ENCODE measurements at places on chromosomes 5 and 9.

- DNase-seq = no peak
Observed at GRCh38 chr9:84447305-84447704, 106.7 kb upstream of the SLC28A3 start.

- DNase-seq = no peak
Observed at GRCh38 chr5:150326707-150327106, 24.0 kb upstream of the ARSI start.

DNA sequence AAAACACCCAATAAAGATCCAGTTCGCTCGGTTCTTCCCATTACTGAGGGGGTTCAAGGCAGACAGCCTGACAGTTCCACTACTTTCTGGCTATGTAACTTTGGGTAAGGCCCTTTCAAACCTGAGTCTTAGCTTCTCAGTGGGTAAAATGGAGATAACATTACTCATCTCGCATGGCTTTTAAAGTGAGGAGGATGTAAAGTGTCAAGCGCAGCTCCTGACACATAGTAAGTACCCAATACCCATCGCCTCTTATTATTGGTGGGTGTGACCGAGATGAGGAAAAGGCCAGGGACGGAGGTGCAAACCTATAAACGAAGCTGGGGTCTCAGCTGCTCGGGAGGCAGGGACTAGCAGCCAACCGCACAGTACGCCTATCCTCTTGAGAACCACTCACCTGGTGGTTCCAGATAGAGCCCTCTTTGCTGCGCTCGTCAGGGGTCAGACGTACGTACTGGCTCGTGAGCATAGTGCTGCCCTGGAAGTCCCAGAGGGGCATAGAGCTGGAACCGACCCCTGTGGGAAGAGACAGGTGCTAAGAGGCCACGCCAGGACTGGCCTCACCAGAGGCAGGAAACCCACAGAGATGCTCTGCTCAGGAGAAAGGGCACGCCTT lies 584 bp downstream of the LMAN2 start:
- DNase-seq = no peak

DNA sequence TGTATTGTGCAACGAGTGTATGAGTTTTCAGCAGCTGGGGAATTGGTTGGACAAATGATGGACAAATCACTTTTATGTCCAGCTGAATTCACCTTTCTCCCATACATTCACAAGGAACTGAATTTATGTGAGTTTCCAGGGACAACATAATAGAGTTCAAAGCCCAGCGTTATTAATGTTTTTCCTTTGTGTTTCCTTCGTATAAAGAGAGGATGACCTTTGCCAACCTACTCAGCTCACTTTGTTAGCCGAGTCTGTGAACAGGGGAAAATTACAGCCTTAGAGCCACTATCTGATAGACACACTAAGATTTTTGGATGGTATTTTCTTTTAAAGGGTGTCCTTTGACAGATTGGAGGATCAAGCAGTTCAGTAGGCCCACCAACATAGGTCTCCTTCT lies 352.5 kb downstream of the KIF4B start:
- no peak for DNase-seq

- DNase-seq = no peak
Observed at GRCh38 chr5:179841621-179842020, 17.0 kb downstream of the MRNIP start.

DNA sequence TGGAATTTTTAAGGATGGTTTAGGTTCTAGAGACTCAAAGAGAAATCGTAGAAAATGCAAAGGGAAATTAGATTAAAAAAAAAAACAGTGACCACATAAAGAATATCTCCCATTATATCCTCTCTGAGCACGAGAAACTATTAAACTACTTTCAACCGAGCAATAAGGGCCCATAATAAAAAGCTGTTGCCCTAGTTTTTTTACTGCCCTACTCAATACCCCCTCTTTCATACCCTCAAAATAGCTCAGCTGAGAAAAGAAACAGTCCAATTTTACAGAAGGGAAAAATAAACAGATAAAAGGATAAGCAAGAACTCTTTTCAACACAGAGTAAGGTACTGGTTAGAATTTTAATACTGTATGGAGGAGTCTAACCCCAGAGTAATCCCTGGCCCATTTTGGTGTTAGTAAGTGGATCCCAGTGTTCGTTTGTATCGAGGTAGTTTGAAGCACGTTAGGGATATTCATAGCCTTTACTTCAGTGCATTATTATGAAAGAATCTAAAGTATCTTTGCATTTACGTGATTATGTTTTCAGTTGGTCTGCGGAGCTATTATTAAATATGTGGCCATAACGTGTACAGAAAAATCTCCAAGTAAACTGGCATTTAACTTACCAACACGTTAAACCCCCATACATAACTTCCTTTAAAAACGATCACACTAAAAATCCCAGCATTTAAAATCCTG lies 980 bp upstream of the RHOBTB3 start:
- no peak for DNase-seq

GRCh38 chr5:176381423-176381822 lies 7.0 kb downstream of the NOP16 start:
- no peak for DNase-seq

- DNase-seq = no peak
Observed at GRCh38 chr5:77957516-77957915, 181.4 kb upstream of the TBCA start.

GRCh38 chr5:151628112-151628823 lies 37.1 kb upstream of the FAT2 start:
- DNase-seq = no peak

- DNase-seq = no peak
Observed at GRCh38 chr9:116270546-116270945, 117.0 kb downstream of the PAPPA start.

DNA sequence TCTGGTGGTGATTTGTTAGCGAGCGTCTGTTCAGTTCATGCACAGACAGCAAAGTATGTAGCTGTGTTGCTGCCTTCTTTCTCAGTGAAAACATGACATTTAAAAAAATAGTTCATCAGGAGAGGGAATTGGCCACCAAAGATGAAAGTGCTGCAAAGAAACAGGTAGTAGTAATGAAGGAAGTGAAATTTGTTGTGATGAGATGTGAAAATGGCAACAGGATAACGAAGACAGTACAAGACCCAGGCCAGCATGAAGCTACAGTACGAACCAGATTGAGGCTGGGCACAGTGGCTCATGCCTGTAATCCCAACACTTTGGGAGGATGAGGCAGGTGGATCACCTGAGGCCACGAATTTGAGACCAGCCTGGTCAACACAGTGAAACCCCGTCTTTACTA lies 136.0 kb downstream of the SMARCA2 start:
- no peak for DNase-seq

DNA sequence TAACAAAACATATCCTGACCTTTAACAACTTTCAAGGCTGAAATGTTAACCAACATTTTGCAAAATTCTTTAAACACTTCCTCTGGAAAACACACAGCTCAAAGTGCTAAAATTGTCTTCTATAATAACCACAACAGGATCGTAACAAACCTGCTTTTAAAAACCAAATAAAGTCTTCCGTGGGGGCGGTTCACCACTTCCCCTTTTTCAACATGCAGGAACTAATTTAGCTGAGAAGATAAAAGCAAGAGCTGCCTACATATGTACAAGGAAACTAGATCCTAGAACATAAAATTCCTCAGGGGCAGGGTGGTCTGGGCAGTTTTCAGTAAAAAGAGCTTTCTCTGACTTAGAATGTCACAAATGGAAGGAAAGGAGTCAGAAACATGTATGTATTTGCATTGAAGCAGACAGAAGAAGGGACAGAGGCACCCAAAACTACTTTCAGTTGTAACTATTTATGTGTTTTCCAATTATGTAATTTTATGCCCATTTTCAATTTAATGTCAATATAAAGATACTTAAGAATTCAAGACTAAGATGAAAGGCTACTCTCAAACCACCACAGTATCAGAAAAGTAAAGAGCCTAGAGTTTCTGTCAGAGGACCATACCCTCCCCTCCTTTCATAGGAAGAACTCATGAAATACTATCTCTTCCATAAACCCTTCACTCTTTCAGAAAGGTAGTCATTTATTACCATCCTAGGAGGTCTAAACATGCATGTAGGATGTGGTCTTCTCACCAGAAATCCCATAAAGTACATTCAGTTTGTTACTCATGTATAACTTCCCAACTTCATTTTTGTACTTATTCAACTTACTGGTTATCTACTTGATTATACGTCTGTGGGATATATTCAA lies 185.9 kb upstream of the RASA1 start:
- no peak for DNase-seq

- no peak for DNase-seq
Observed at GRCh38 chr5:60634051-60634450, 65.9 kb downstream of the DEPDC1B start.

GRCh38 chr9:21831841-21832509 lies 29.5 kb downstream of the MTAP start:
- DNase-seq = no peak

GRCh38 chr9:33166231-33167083 lies 679 bp downstream of the B4GALT1 start:
- no peak for DNase-seq

DNA sequence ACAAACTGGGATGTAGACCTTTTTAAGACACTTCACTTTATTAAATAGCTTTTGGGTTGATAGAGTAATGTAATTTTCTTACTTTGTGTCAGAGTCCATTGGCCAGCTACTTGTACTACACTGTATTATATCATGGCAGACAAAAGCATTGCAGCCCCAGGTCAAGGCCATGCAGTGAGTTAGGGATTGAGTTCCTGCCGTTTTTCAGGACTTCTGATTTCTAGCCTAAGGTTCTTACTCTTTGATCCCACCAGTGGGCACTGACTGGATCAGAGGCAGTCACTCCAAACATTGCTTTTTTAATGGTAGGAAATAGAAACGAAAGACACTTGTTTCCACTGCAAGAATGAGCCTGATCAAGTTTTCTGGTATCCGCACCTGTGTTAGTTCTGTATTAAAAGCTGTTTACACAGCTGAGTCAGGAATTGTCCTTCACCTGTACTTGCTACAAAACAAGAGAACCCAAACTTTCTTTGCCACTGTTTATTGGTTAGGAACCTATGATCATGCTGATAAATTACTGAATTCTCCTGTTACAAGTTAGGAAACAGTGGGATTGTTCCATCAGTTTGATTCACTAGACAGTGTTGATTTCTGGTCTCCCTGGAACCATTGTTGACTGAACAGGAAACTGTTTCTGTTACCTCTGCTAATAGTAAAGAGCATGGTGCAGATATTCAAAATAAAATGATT lies 22.1 kb downstream of the LRRC70 start:
- no peak for DNase-seq

DNA sequence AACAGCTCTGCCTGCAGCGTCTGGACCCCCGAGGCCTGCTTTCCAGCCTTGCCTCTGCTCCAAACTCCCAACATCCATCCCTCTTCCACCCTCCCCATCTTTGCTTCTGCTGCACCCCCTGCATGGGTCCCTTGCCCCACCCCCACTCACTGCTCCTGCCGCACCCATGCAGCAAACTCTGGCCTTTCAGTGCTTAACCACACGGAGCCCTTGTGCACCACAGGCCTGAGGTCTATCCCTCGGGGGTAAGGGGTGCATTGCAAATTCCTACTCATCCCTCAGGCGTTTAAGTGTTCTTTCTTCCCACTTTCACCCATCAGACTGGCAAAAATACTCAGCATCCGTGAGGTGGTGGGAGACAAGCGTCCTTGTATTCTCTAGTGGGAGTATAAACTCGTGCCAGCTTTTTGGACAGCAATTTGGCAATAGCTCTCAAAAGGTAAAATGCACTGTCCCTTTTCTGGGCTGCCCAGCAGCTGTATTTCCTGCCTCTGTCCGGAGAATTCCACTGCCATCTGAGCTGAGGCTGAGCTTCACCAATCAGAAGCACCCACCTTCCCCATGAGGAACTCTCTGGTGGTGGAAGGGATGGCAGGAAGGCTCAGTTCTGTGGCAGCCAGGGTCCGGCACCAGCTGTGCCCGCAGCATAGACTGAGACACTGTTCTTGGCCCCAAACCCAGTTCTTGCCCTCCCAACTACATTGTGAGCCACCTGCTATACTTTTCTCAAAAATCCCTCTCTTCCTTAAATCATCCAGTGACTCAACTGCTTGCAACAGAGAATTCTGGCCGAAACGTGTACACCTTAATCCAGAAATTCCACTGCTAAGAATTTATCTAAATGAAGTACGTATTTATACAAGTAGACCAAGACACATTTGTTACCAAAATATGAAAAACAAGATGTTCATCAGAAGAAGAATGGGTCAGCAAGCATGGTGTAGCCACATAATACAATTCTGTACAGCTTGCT lies 15.0 kb downstream of the PSMB7 start:
- no peak for DNase-seq

- no peak for DNase-seq
Observed at GRCh38 chr5:135487839-135488514, 35.8 kb upstream of the TIFAB start.

DNA sequence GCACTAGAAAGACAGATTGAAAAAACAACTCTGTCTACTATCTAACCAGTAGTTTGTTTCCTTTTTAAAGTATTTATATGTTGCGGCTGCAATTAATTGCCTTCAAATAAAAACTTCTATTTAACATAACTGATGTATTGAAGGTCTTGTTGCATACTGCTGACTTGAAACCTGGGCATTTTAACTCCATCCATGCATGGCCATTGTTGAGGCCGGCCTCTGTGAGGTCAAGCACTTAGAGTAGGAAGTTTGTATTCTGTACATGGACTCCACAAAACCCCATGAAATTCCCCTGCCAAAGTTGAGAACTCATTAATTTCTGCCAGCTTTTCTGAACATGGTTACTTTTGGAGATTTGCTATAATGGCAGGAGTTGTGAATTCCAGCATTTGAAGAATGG lies 150.6 kb downstream of the GAS1 start:
- DNase-seq = no peak

GRCh38 chr5:9348401-9348996 lies 197.4 kb downstream of the SEMA5A start:
- no peak for DNase-seq

GRCh38 chr5:109388407-109388806 lies 21.4 kb downstream of the PJA2 start:
- DNase-seq = no peak

DNA sequence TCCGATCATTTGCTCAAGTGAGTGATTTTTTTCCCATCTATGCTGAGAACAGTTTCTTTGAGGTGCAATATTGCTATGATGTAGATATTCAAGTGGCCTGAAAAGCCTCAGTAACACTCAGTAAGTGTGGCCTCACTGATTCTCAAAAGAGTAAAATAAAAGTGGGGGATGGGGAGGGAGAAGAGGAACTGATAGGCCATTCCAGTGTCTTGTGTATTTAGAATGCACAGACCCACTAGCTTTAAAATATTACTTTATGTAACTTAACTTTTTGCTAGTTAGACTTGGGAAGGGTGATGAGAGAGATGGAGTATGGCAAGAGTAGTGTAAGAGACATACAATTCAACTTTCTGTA lies 79.5 kb upstream of the ZNF608 start:
- no peak for DNase-seq

GRCh38 chr5:175671013-175671412 lies 13.1 kb downstream of the HRH2 start:
- DNase-seq = no peak

DNA sequence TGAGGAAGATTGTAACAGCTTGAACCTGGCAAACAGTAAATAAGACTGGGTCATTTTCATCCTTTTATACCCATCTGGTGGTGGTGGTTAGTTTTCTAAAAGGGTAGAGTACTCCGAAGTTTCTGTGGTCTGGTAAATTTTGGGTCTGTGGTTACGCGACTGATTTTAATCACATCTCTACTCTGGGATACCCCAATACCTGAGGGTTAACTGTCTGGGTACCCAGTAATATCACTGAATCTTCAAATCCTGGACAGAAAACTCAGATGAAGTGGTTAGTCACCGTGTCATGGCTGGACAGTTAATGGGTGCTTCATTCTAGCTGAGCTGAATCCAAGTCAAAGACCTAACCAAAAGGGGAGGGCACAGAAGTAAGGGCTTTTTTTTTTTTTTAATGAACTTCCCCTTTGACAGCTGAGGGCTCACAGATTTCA lies 474.2 kb downstream of the GADD45G start:
- no peak for DNase-seq

Data from NCI-H1436 (cell line).